ENCODE measurements at places on chromosomes 11 and 22.

- no peak for DNase-seq
Measured at GRCh38 chr11:75498556-75499255, 27.0 kb downstream of the GDPD5 start.

DNA sequence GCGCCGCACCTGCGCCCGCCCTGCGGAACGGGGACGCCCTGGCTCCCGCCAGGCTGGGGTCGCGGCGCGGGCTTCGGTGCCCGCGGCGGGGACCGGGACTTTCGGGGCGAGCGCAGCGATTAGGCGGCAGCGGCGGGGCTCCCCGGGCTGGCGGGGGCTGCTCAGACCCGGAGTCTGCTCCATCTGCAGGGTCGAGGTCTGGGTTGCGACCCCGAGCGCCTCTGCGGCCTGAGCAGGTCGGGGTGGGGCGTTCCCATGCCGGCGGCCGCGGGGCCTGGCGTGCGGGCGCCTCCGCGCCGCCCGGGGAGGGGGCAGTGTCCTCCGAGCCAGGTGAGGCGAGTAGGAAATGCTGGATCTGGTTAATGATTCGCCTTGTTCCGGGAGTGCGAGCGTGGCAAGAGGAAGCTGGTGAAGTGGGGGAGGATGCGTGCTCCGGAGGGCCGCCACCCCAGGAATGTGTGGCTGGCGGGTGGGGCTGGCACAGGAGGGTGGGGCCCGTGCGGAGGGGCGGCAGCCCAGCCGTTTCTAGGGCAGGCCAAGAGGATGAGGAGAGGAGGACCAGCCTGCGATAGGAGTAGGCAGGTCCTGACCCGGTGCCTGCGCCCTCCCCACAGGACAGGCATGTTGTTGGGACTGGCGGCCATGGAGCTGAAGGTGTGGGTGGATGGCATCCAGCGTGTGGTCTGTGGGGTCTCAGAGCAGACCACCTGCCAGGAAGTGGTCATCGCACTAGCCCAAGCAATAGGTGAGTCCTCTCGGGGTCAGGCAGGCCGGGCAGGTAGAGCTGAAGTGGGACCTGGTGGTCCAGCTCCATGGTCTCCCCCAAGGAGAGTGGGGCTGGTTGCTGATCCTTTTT is 606 bp downstream of the RASSF7 start:
- DNase-seq: no peak

DNA sequence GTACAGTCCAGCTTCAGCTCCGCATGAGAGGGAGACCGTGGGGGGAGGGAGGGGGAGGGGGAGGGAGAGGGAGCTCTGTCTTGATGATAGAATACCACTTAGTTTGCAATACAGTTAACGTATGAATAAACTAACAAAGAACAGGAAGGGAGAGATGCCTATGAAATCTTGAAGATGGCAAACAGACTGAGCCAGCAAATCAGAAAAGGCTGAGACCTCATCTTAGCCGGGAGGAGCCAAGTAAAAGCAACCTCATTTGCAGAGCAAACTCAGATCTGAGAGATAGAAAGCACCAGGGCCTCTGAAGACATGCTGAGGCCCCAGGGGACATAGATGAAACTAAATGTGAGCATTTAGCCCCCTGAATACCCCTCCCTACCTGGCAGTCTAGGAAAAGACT is 23.0 kb downstream of the APLP2 start:
- DNase-seq: no peak

- no peak for DNase-seq
Measured at GRCh38 chr11:2460540-2461252, 15.9 kb downstream of the KCNQ1 start.

DNA sequence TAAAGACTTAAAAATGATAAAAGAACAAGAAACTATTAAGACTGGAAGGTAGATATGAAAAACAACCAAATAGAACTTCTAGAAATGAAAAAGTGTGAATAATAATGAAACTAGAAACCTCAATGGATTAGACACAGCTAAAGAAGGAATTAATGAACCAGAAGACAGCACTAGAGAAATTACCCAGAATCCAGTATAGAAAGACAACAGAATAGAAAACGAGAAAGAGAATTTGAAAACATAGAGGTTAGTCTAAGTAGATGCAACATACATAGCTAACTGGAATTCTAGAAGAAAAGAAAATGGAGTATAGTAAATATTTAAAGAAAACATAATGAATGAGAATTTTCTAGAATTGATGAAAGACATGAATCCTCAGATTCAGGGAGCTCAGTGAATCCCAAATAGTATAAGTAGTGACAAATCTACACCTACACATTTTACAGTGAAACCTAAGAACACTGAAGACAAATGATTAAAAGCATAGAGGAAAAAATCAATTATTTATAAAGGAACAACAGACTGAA is 111.9 kb downstream of the PARVA start:
- DNase-seq: no peak

GRCh38 chr22:37231406-37232139 is 12.5 kb downstream of the RAC2 start:
- no peak for DNase-seq

DNA sequence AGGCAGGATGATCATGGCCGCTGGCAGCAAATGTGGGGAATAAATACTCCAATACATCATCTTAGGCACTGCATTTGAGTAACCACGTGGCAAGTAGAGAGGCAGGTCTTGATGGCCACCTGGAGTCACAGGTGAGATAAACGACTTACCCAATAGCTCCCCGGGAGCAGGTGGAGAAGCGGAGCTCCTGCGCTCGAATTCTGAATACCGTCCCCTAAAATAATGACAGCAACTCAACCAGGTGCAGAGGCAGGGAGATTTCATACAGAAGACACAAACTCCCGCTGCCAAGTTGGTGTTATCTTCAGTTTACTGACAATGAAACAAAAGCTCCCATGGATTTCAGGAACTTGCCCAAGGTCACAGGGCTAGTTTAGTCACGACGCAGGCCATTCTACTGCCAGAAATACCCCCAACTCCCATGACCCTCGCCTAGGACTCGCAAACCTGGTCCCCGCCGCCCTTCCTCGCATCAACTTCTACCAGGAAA is 437 bp downstream of the SLC43A3 start:
- no peak for DNase-seq

GRCh38 chr11:119404872-119405271 is 18.1 kb downstream of the THY1 start:
- DNase-seq: no peak

GRCh38 chr11:113817162-113817561 is 37.6 kb downstream of the CLDN25 start:
- DNase-seq: no peak

DNA sequence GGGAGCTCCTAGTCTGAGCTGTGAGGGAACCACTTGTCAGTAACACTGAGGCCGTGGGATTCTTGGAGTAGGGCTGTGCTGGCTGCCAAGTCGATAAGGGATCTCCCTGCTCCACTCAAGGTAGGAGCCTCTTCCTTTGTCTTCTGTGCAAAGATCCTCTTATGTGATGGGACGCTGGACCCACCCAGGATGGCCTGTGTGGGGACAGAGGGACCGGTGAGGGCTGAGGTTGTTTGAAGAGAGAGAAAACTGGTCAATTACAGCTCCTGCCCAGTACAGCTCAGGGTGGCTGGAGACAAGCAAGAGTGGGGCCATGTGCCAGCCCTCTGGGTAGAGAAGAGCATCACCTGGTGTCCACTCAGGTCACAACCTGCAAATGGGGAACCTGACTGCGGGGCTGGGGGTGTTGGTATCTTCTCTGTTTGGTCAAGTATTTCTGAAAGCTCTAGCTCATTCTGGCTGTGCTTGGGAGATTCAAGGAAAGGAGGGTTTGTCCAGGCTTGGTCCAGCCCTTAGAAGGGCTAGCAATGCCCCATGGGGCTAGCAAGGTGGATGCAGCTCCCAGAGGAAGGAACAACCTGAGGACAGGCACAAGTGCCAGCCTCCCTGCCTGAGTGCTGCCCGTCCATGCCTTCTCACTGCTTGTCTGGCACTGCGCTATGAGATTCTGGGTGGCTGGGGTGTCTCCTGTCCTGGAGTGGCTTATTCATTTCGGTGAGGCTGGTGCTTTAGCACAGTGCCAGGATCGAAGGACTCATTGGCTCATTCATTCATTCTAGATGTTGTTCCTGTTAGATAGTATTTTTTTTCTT is 27.6 kb upstream of the BAIAP2L2 start:
- no peak for DNase-seq

- DNase-seq: no peak
Measured at GRCh38 chr11:63564784-63565350, 1.7 kb upstream of the PLAAT2 start.

DNA sequence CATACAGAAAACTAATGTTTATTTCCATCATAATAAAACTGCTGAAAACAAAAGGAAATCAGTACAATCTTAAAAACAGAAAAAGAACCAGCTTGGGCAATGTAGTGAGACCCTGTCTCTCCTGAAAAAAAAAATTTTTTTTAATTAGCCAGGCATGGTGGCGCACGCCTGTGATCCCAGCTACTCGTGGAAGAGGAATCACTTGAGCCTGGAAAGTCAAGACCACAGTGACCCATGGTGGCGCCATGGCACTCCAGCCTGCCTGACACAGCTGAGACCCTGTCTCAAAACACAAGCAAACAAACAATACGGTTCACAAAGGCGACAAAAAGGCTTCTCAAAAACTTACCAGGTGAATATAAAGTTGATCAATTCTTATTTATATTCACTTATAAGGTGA is 289.7 kb downstream of the BRD1 start:
- DNase-seq: no peak

- DNase-seq: no peak
Measured at GRCh38 chr11:77438487-77438886, 35.4 kb downstream of the PAK1 start.

GRCh38 chr22:35419756-35420155 is 19.8 kb downstream of the MCM5 start:
- no peak for DNase-seq

GRCh38 chr11:47235163-47235562 is 13.5 kb downstream of the ACP2 start:
- no peak for DNase-seq

GRCh38 chr11:29985248-29985647 is 31.6 kb downstream of the KCNA4 start:
- DNase-seq: no peak

DNA sequence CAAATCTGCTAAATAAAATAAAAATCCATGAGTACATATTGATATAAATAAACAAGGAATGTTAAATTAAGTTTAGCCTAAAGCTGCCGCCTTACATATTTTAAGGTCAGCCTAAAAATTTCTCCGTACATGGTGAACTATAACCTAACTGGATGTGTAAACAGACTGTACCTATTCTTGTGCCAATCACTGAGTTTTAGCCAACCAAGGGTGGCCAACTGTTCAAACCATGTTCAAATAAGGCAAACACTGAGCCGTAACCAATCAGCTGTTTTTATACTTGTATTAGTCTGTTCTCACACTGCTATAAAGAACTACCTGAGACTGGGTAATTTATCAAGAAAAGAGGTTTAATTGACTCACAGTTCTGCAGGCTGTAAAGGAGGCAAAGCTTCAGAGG is 8.6 kb upstream of the QSER1 start:
- DNase-seq: no peak

DNA sequence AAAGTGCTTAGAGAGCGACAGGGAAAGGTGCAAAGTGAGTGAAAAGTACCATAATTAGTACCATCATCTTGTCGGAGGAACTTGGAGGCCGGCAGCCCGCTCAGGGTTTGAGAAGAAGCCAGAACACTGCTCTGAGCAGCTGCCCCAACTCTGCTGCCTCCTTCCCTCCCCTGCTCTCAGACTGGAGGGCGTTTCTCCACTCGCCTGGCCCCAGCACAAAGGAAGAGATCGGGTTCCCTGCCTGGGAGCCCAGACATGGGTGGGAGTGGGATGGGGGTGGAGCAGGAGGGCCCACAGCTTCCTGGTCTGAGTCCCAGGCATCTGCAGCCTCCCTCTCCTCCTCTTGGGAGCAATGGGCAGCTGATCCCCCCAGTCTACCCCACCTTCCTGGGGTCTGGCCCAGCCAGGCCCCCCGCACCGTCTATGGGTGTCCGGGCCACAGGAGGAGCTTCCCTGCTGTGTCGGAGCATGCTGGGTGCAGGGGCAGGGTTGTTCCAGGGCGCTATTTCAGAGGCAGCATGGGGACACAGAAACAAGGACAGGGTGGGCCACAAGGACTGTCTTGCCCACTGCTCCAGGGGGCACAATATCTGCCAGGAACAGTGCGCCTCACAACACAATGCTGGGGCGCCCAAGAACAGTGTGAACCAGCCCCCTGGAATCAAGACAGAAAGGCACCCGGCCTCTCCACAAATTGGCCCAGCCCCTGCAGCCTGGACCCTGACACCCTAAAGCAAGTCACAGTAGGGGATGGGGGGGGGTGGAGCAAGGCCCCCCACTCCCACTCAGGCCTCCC is 4.8 kb downstream of the LIF start:
- DNase-seq: no peak

DNA sequence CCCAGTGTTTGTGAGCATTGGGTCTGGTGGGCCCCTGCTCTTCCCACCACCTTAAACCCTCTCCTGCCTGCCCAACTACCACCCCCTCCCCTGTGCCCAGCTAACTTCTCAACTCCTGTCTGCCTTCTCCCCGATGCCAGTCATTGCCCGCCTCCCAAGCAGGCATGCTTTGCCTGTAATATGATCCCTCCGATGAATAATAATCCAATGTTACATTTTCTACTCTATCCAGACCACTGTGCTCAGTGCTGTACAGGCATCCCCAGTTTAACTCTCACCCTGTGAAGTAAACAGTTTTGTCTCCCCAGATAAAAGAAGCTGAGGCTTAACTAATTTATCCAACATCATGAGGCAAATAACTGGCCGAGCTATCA is 35.5 kb upstream of the OLFML1 start:
- no peak for DNase-seq

GRCh38 chr11:41879214-41879613 is 419.8 kb upstream of the LRRC4C start:
- DNase-seq: no peak

DNA sequence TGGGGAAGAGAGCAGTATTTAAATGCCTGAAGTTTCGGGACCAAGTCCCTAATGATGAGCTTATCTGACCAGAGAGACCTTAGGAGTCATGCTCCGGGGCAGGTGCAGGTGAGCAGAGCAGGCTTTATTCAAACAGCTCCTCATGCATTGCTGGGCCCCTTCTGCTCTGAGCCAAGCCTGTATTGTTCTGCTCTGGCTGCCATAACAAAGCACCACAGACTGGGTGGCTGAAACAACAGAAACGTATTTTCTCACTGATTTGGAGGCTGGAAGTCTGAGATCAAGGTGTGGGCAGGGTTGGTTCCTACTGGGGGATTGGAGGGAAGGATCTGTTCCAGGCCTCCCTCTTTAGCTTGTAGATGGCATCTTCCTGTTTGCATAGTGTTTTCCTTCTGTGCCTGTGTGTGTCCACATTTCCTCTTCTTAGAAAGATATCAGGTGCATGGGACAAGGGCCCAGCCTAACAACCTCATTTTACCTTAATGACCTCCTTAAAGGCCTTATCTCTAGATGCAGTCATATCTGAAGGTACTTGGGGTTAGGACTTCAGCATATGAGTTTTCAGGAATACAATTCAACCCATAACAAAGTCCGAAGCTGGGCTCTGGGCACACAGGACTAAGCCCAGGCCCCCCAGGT is 97.1 kb upstream of the PARVA start:
- DNase-seq: no peak

- DNase-seq: no peak
Measured at GRCh38 chr22:29463629-29464028, 16.4 kb upstream of the NEFH start.

Measured in T-helper 1 cell (primary cell).